ENCODE measurements at places on chromosomes 3 and 15.

DNA sequence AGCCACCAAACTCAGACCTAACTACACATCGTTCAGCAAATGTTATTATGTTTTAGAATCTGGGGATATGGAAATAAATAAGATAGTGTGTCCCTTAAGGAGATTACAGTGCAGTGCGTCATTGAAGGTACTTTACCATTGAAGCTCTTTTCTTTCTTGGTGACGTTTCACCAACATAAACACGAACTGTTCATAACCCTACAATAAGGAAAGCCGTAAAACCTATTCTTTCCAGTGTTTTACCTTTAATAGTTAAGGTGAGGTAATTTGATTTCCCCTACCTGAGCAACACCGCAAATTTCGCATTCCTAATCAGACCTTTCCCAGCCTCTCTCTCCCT, 826 bp downstream of the CCDC66 start:
- no peak for DNase-seq

- DNase-seq = no peak
These were observed 149.7 kb upstream of the SYNPR start for GRCh38 chr3:63128380-63128779.

- no peak for DNase-seq
These were observed 119.4 kb downstream of the IGF1R start for GRCh38 chr15:98767692-98768091.

GRCh38 chr3:89889386-89889785, 782.0 kb downstream of the EPHA3 start:
- no peak for DNase-seq

DNA sequence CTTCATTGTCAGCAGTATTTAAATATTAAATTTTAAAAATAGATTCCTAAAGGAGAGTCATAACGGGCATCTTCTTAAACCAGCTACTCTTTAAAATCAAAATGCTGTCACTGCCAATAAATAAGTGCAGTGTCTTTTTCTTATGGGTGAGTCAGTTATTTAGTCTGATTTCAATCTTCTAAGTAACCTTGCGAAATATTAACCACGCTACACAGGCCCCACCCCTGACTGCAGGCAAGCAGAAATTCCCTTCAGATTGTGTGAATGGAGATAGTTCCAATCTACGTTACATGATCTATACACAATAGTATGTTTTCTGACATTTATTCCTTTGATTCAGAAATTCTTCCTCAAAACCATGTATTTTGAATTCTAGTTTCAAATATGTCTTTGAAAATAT, 141.5 kb downstream of the GADL1 start:
- no peak for DNase-seq

DNA sequence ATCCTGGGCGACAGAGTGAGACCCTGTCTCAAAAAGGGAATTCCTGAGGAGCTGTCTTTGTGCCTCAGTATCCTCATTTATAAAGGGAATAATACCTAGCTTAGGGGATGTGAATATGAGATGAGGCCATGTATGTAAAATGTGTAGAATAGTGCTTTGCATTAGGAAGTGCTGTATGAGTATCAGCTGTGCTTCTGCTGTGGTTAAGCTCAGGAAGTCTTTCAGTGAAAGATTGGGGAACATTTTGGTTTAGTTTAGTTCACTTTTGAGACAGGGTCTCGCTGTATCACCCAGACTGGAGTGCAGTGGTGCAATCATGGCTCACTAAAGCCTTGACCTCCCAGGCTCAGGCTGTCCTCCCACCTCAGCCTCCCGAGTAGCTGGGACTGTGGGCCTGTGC, 10.6 kb downstream of the THUMPD3 start:
- DNase-seq = no peak

Measured in stimulated activated CD4-positive, alpha-beta T cell treated with anti-CD3 and anti-CD28 coated beads, Interleukin-2, amount 100 ng/mL, for 48 hours (primary cell).